ENCODE measurements at places on chromosomes 11 and 22.

DNA sequence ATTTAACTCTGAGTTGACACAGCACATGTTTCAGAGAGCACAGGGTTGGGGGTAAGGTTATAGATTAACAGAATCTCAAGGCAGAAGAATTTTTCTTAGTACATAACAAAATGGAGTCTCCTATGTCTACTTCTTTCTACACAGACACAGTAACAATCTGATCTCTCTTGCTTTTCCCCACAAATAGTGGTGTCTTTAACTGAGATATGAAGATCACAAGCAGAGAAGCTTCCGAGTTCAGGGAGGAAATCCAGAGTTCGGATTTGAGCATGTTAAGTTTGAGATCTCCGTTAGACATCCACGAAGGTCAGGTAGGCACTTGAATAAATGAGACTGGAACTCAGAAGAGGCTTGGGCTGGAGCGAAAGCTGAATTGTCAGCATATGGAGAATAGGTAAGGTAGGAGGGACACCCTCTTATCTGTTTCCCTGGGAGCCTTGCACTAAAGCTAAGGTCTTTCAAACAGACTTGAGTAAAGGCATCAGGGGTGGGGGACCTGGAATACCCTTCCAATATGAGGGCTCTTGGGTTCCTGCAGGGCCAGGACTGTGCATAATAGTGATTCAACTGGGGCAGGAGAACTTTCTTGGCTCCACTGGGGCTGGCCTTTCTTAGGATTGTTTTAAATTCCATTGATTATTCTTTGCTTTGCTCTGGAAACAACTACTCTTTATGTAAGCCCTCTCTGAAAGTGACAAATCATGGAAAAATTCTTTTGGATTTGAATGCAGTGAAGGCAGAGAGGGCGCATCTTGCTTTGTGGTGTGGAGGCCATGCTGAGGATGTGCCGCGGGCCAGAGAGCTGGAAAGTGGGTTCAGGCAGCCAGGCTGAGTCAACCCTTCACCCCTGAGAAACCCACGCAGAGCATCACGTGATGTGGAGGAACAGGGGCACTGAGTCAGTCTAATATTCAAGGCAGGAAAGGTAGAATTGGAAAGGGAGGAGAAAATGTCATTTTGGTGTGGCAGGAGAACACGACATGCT, 62.7 kb upstream of the AMPD3 start:
- DNase-seq: no peak

DNA sequence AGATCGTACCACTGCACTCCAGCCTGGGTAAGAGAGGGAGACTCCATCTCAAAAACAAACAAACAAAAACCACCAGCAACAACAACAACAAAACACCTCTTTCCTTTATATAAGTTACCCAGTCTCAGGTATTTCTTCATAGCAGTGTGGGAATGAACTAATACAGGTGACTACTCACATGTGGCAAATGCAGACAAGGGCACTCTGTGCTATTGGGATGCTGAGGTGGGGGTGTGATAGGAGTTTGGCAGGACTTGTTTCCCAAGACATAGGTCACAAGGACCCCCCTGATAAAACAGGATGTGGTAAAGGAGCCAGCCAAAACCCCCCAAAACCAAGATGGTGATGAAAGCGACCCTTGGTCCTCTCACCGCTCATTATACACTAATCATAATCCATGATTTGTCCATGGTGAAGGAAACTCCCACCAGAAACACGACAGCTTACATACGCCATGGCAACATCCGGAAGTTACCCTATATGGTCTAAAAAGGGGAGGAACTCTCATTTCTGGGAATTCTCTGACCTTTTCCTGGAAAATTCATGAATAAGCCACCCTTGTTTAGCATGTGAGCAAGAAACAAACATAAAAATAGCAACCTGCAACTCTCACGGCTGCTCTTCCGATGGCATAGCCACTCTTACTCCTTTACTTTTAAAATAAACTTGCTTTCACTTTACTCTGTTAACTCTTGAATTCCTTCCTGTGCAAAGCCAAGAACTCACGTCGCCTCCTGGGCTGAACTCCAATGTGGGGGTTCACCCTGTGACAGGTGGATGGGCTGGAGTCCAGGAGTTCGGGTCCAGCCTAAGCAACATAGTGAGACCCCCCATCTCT, 18.8 kb upstream of the INCENP start:
- DNase-seq: no peak

GRCh38 chr22:28244757-28245156, 325.7 kb upstream of the PITPNB start:
- no peak for DNase-seq

- no peak for DNase-seq
Observed at GRCh38 chr11:3161309-3161708, 3.8 kb downstream of the OSBPL5 start.

DNA sequence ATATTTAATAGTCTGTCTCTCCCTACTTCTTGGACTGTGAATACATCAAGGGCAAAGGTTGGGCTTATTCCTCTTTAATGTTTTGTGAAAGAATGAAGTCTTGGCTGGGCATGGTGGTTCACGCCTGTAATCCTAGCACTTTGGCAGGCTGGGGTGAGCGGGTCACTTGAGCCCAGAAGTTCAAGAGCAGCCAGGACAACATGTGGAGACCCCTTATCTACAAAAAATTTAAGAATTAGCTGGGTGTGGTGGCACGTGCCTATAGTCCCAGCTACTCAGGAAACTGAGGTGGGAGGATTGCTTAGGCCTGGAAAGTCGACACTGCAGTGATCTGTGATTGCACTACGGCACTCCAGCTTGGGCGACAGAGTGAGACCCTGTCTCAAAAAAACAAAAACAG, 20.2 kb downstream of the RNF121 start:
- no peak for DNase-seq

DNA sequence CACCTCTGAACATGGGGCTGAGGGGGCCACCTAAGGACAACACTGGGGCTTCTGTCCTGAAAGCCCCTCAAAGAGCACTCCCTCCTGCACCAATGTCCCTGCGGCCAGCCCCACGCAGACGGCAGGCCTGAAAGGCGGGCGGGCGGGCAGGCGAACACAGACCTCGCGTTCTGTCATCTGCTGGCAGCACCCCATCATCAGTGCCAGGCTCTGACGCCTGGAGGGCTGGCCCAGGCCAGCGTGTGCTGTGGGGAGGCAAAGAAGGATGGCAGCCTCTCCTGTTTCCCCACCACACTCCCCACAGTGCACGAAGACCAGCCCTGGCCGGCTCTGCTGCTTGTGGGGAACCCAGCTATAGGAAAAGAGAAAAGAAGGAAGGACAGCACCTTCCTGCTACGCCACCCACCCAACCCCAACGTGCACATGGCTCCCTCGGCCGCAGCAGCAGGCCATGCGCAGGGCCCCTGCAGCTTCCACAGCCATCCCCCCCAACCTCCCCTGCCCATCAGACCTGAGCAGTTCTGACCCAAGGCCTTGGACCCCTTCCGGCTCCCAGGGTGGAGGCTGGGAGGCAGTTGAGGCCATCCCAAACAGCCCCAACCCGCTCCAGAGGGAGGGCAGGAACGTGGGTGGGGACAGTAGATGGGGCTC, 3.5 kb downstream of the SBF1 start:
- DNase-seq: no peak

GRCh38 chr11:73671701-73672100, 25.3 kb downstream of the PLEKHB1 start:
- no peak for DNase-seq

- no peak for DNase-seq
Observed at GRCh38 chr11:10697323-10697620, 3.7 kb upstream of the IRAG1 start.

- DNase-seq: no peak
Observed at GRCh38 chr22:44738347-44738715, 14.0 kb upstream of the ARHGAP8 start.

DNA sequence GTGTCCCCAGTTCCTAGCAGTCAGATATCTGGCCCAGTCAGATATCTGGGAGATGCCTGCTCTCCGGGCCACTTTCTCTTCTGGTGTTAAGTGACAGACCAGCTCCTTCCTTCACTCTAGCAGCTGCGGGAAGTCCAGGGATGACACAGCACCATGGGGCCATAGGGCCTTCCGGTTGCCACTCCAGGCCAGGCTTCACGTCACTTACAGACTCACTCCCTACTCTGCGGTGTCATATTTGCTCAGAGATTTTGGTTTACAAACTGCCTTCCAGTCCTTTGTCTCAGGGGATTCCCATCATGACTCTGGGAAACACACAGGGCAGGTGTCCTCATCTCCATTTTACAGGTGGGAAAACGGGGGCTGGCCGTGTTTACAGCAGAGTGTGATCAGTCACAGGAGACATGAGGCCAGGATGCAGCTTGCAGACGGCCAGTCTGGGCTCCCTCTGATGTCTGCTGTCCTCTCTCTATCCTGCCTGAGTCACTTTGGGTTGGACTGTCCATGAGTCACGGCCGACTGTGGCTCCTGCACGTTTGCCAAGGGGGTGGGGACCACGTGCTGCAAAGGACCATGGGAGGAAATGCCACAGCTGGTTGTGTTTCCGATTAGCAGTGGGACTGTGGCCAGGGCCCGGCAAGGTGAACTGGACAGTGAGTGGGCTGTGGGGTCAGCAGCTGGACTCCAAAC, 8.2 kb upstream of the TBC1D22A start:
- DNase-seq: no peak

DNA sequence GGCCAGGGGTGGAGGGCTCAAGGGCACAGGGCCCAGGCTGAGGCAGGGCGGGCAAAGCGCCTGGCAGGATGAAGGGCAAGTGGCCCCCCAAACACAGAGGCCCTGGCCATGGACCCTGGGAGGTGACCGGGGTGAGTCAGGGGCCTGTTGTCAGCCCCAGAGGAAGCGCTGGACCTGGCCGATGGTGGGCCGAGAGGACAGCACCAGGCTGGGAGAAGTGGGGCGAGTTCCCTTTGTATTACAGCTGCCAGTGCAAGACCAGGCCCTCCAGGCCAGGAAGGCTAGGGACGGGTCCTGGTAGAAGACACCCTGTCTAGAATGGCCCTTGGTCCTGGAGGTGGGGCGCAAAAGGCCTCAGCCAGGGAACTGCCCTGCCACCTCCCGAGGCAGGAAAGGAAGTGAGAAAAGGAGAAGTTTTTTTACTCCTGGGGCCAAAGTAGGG, 12.8 kb downstream of the CXCR5 start:
- no peak for DNase-seq

GRCh38 chr11:28026634-28027290, 81.2 kb downstream of the KIF18A start:
- DNase-seq: no peak

GRCh38 chr11:120126620-120127019, 11.3 kb downstream of the TRIM29 start:
- DNase-seq: no peak

DNA sequence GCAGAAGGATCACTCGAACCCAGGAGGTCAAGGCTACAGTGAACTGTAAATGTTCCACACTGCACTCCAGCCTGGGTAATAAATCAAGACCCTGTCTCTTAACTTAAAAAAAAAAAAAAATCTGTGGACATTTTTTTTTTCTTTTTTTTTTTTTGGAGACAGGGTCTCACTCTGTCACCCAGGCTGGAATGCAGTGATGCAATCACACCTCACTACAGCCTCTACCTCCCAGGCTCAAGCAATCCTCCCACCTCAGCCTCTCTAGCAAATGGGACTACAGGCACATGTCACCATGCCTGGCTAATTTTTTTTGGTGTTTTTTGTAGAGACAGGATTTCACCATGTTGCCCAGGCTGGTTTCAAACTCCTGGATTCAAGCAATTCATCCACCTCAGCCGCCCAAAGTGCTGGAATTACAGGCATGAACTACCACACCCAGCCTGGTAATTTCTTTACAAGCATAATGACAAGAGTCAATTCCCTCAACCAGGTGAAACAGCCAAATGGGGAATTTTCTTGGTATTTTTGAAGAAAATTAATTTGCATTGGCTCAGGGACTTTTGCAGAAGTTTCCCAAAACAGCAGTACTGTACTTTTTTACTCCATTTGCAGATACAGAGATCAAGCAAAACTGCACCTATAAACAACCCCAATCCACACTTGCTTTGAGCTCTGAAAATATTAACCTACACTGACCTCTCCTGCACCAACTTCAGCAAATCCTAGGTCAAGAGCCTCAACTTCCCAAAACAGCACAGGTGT, 44.0 kb downstream of the MRTFA start:
- DNase-seq: no peak

- DNase-seq: no peak
Observed at GRCh38 chr22:20636945-20637344, 129.5 kb downstream of the MED15 start.

DNA sequence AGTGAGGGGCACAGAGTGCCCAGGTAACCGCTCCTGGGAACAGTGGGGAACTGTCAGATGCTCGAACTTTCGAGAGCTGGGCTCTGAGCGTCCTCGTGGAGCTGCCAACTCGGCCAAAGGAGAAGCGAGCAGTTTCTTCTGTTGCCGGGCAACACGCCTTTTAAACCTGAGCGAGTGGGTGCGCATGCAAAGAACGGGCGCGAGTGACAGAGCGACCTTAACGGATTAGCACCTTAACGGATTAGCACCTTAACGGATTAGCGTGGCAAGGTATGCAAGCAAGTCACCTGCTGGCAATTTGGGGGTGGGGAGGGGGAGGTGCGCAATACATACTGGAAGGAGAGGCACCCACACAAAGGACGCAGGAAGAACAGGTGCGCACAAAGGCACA, 61.8 kb upstream of the PRODH start:
- no peak for DNase-seq

- no peak for DNase-seq
Observed at GRCh38 chr11:77479746-77480352, 6.0 kb upstream of the PAK1 start.

- DNase-seq: no peak
Observed at GRCh38 chr11:131471976-131472375, 101.6 kb downstream of the NTM start.

DNA sequence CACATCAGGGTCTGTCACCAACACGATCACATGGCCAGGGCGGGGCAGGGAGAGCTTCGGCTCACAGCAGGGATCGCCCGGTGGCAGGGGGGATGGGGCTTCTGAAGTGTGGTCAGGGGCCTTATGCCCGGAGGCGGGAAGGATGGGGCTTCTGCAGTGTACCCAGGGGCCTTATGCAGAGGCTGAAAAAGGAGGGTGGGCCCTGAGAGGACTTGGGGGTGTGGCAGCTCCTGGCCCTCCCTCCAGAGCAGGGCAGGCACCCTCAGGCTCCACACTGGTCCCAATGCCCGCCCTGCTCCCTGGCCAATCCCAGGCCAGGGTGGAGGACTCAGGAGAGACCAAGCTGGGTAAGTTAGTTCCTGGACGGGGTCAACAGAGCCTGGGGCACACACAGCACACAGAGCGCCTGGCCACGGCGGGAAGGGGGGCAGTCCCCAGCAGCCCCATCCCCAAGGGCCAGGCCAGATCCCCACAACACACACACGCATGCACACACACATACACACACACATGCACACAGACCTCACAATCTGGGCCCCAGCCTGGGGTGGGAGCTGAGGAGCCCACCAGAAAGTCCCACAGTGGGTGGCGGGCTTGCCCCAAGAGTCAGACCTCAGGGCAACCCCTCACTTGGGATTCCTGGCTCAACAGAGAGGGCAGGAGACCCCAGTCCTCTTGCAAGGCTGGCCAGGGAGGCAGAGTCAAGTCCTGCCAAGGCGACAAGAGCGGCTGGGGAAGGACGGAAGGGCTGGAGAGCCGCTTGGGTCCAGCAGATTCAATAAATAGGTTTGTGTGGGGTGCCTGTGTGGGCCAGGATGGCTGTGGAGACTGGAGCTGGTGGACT, 1.1 kb upstream of the CEND1 start:
- no peak for DNase-seq

All from CD8-positive, alpha-beta memory T cell (primary cell).